CD4-positive, alpha-beta T cell treated with Interleukin-17A for 1 hour (primary cell): ENCODE measurements at places on chromosomes 11 and 22.

- DNase-seq = no peak
Measured at GRCh38 chr22:38350444-38351359, 33.5 kb upstream of the CSNK1E start.

GRCh38 chr11:66081505-66081904 is 11.4 kb downstream of the PACS1 start:
- DNase-seq = peak; percentile 85

- DNase-seq = no peak
Measured at GRCh38 chr11:12176410-12176809, 66.0 kb downstream of the MICAL2 start.

- DNase-seq = no peak
Measured at GRCh38 chr22:24823787-24824186, 17.8 kb downstream of the SGSM1 start.

DNA sequence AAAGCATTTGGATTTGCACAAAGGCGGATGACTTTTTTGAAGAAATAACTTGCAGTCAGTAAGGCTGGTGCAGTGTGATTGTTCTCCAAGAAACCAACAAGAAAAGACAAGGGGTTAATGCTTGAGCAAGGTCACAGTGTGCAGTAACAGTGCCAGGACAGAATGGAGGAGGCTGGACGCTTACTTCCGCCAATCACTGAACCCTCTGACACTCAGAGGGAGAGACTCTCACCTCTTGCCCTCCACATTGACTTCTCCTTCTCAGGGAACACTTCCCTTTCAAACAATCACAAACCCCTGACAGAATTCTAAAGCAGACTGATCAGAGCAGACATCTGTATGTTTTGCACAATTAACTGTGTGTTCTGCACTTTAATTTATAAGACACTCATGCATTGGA is 228.4 kb downstream of the BLID start:
- DNase-seq = no peak

DNA sequence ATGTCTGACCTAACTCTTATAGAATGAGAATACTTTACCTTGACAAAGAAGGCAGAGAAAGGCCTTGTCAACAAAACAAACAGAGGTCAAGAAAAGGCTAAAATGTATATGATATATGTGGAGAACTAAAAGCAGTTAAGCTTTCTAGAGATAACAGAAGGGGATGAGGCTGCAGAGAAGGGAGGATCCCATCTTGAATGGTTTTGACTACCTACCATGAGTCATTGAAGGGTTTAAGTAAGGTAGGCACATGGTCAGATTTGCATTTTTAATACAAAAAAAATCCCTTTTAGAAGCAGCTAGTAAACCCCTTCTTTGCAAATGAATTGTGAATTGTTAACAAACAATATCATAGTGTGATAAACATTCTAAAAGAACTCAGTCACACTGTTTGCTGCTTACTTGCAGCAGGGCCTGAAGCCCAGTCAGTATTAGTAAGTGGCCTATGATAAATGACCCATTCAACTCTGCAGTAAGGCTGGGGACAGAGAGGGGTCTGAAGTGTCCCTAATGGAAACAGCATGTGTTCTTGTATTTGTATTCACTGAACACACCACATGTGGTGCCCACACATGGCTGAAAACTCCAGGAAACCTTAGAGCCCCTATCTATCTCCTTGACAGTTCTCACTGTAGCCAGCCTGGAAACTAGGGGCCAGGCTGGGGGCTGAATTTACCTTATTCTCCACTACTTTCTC is 328.8 kb upstream of the PITPNB start:
- no peak for DNase-seq

- DNase-seq = no peak
Measured at GRCh38 chr11:7251487-7251835, 243 bp upstream of the SYT9 start.

- no peak for DNase-seq
Measured at GRCh38 chr11:71091506-71092265, 160.7 kb downstream of the SHANK2 start.

DNA sequence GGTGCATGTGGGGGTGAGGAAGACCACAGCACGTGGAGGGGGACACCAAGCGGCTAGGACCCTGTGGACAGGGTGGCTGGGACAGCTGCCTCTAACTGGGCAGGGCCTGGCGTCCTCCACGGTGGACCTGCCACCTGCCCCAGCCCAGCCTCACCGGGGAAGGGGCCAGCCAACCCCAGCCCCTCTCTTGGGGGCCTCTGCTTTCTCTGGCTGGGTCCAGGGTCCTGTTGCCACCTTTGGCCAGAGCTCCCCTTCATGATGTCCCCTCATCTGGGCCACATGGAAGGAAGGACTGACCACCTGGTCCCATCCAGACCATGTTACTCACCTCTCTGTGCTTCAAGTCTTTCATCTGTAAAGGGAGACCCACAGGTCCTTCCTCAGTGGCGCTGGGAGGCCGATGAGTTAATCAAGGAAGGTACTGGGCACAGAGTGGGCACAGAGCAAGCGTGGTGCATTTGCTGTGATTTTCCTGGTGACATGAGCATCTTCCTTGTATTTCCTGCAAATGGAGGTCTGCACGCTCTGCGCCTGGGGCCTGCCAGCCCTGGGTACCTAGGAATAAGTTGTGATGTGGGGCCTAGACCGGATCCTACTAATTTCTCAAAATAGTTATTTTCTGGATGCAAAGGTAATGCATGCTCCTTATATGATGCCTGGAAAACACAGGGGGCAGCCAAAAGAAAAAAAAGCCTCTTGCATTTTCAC is 538.4 kb downstream of the TBC1D22A start:
- no peak for DNase-seq

- no peak for DNase-seq
Measured at GRCh38 chr11:128862406-128862805, 4.7 kb downstream of the KCNJ1 start.

DNA sequence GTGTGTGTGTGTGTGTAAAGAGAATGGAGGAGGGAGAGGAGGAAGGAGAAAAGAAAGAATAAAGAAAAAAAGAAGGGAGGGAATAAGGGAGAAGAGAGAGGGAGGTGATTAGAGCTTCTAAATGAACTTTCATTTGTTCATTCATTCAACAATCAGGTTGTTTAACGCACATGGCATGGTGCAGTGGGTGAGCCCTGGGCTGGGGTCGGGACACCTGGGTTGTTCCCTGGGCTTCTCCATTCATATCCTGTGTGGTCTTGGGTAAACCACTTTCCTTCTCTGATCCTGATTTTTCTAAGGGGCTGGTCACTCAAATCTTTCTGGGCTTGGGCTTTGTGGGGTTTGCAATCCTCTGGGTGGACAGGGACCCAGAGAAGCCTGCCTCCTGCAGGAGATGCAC is 47.9 kb upstream of the CD82 start:
- no peak for DNase-seq

DNA sequence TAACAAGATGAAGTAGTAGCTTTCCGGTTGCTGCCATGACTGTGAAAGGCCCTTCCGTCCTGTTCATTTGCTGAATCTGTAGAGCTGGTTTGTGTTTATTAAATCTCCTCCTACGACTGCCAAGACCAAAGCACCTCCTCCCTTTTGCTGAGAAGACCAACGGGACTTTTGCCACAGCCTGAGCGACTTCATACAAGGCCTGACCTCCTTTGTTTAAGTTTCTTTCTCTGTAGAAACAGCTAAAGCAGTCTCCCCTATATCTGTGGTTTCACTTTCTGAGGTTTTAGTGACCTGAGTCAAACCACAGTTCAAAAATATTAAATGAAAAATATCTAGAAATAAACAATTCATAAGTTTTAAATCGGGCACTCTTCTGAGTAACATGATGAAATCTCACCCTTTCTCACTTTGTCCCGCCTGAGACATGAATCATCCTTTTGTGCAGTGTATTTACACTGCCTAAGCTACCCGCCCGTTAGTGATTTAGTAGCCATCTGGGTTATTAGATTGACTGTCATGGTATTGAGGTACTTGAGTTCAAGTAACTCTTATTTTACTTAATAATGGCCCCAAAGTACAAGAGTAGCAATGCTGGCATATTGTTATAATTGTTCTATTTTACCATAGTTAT is 119.1 kb upstream of the LRRC4C start:
- no peak for DNase-seq

DNA sequence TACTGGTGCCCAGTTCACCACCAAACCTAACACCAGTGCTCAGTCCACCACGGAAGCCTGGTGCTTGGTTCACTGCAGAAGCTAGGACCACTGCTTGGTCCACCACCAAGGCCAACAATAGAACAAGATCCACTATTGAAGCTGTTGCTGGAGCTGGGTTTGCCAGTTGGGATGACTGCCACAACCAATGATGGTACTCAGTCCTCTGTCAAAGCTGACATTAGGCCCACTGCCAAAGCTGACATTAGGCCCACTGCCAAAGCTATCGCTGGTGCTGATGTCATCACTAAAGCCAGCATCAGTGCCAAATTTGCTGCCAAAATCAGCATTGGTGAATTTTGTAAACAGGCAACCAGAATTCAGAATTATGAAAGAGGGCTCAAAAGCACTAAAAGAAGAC is 1850.2 kb upstream of the RAG2 start:
- no peak for DNase-seq

- DNase-seq = no peak
Measured at GRCh38 chr11:110710628-110711381, 1.4 kb downstream of the ARHGAP20 start.

DNA sequence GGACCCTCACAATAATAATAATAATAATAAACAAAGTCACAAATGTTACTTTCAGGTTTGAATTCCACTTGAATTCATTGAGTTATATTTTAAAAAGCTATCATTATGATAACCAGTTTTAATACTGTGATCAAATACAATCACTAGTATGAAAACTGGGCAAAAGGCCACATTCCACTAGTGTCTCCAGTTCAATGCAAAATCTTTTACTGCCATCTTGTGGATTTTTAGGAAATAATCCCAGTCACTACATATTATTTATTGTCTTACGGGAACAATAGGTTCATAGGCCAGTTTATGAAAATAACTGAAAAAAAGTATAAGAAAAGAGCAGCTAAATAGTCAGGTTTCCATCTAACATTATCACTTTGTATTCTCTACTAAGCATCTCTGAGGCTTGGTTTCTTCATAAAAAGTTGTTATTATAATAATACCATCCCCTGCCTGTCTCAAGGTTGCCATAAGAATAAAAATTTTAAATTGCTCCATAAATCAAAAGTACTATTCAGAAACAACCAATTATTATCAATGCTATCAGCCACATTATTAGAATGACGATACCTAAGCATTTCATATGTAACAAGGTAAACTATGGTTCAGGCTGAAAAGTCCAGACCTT is 533.9 kb upstream of the CCDC90B start:
- DNase-seq = peak; percentile 26

- DNase-seq = no peak
Measured at GRCh38 chr11:128153697-128154048, 433.7 kb downstream of the ETS1 start.

DNA sequence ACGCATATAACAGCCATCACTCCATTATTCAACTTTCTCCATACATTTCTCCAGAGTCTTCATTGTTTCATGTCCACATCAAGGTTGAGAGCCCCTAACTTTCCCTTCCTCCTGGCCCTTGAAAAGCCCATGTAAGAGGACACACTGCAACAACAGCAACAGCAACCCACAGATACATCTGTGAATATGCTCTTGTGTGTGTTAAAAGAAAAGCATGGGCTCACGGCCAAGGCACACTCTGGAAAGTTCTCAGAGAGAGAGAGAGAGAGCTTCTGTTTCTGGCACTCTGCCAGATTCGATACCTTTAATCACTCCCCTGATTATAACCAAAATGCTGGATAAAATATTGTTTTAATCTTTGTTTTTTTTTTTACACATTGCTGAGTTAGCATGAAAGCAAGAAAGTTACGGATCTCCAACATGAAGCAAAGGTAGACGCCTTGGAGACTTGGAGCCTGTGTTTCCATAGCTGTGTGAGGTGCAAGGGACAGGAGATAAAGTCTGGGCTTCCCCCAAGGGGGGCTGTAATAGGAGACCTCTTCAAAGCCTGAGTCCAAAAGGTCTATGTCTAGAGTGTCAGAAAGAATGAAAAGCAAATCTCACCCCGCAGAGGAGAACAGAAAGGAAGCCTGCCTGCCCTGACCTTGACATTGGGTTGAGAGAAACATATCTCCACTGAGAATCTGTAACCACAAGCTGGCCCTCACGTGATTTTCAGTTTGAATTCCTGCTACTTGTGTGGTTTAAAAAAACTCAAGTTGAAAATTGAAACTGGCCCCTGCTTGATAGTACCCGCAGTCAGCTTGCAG is 33.7 kb upstream of the MPPED1 start:
- peak; percentile 2 for DNase-seq

GRCh38 chr11:64060263-64060860 is 24.6 kb downstream of the FLRT1 start:
- DNase-seq = no peak

GRCh38 chr22:46419754-46420571 is 84.4 kb downstream of the TRMU start:
- DNase-seq = no peak

GRCh38 chr11:74284466-74284865 is 27.0 kb downstream of the P4HA3 start:
- DNase-seq = no peak

GRCh38 chr11:116109228-116109627 is 605.0 kb upstream of the CADM1 start:
- DNase-seq = no peak

GRCh38 chr11:100445231-100445735 is 241.8 kb upstream of the ARHGAP42 start:
- no peak for DNase-seq

GRCh38 chr11:84922836-84923235 is 704.3 kb downstream of the DLG2 start:
- DNase-seq = no peak

GRCh38 chr11:111441443-111441842 is 62.4 kb upstream of the POU2AF1 start:
- DNase-seq = no peak
